Skin of body (tissue), 3 donors: ENCODE measurements at places on chromosomes 3 and 15. TPM values are rescaled to one million over a fixed set of nuclear protein-coding genes. Genes with fewer than 3 reads are reported as not detected.

Gene CCDC39
- total RNA-seq, result not detected

Gene SV2B
- 1.5 TPM for total RNA-seq

Gene TP63
- 86.9 TPM for total RNA-seq

Gene DPPA4
- total RNA-seq, result 1.5 TPM

Gene ZNF662
- 12.1 TPM for total RNA-seq

Gene POLQ
- total RNA-seq, result 3.7 TPM

Gene VGLL3
- 53.1 TPM for total RNA-seq

Gene LRTM1
- total RNA-seq, result 7.4 TPM
